ENCODE measurements at places on chromosomes 13 and 19.
A peak's percentile ranks its signal among the peaks of the same experiment; 100 is the strongest.

DNA sequence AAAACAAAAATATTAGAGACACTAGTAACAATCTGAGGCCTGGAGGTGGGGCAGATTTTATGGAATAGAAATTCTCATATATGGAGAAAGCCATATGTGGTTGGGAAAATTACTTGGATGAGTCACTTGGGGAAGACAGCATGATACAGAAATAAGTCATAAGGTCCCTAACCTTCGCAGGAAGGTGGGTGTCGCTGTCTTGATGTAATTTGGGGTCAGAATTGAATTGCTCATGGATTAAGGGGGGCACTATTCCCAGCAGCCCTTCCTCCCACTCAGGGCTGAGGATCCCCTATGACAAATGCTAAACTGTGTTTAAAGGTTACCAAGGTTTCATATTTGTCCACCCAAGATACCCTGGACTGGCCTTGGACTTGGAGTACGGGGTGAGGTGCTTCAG, 5.0 kb downstream of the RDH8 start:
- no peak for DNase-seq

DNA sequence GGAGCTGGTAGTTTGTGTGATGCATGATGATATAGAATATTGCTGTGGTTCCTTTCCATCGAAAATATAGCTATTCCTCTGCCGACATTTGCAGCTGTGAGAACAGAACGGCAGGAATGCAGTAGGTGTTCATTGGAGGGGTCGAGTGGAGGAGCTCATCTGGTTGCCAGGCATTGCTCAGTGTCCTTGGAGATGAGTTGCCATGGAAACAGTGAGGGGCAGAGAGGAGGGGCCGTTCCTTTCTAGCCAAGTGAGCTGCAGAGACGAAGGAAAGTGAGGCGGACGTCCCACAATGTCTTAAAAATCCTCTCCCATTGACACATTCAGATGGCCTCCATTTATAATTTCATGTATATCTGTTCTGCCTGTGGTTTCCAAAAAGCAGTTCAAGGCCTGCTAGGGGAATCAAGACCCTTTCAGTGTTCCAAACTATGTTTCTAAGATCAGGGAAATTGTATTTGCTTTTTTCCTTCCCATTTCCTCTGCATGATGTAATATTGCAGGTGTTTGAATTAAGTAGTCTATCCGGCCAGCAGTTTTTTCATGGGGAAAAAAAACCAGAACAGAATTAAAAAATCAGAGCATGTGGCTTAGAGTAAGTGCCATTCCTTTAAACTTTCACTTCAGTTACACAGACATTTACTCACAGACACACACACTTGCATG, 41.2 kb upstream of the ZNF835 start:
- DNase-seq, result no peak

DNA sequence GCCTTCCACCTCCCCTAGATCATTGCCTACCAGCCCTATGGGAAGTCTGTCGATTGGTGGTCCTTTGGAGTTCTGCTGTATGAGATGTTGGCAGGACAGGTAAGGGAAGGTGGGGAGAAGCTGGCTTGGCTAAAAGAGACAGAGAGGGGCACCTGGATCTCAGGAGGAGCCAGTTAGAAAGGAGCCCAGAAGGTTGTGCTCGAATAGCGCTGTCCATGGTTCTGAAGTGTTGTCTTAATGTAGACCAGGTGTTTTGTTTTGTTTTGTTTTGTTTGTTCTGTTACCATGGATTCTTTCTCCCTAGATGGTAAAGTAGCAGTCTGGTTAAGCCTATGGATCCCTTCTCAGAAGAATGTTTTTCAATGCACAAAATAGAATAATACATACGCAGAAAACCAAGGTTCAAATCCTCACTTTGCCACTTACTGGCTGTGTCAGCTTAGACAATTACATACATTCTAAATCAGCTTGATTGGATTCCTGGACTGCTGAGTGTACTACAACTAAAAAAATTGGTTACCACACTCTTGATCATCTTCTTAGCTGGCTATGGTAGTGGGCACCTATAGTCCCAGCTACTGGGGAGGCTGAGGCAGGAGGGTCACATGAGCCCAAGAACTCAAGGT, 5.9 kb upstream of the CACNG7 start:
- DNase-seq, result no peak

GRCh38 chr13:97189928-97190327, 32.2 kb upstream of the MBNL2 start:
- no peak for DNase-seq

- no peak for DNase-seq
Measured at GRCh38 chr19:4568886-4569285, 9.4 kb upstream of the SEMA6B start.

DNA sequence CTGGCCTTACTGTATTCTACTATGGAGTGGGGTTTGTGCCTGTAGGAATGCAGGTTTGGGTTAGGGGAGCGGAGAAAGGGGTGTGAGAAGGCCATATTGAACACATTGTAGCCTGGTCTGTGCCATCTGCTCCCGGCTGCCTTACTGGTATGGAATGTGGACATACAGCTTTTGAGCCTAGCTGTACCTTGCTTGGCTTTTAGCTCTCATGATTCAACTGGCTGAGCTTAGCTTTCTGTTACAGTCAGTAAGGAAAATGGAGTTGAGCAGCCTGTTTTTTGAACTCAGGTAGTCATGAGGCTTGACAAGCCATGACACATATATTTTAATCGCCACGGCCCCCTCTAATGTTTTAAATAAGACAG, 41.6 kb downstream of the ARHGAP35 start:
- DNase-seq, result no peak

DNA sequence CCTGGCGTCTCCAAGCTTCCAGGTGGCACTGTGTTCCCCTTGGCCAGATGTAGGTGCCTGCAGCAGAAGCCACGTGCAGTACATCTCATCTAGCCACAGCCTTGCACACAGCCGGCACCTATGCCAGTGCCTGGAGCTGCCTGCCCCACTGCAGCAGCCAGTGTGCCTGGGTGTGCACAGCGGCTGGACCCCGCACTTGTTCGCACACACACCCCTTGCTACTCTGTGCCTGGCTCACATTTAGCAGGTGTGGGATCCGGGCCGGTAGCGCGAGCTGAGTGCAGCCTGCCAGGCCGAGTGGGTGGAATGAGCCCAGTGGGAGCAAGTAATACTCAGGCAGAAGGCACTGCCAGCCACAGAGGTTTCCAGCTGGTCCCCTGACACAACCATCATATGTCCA, 26.9 kb upstream of the RBM26 start:
- no peak for DNase-seq

GRCh38 chr13:72523049-72523448, 204.4 kb downstream of the MZT1 start:
- DNase-seq, result no peak

DNA sequence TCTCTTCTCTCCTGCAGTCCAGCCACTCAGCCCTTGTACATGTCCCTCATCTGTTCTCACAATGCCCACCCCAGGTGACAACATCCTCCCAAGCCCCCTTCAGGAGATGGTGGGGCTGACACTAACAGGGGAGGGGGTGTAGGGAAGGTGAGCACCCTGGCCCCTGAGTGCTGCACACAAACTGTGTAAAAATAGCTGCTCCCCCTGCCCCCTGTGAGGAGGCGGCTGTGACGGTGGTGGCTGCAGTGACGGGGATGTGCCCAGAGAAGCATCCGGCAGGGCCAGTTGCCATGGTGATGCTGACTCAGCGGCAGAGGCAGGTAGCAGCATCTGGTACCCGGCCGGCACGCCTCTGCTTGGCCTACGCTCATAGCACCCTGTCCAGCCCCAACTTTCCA, 13.0 kb upstream of the JUND start:
- DNase-seq, result no peak

DNA sequence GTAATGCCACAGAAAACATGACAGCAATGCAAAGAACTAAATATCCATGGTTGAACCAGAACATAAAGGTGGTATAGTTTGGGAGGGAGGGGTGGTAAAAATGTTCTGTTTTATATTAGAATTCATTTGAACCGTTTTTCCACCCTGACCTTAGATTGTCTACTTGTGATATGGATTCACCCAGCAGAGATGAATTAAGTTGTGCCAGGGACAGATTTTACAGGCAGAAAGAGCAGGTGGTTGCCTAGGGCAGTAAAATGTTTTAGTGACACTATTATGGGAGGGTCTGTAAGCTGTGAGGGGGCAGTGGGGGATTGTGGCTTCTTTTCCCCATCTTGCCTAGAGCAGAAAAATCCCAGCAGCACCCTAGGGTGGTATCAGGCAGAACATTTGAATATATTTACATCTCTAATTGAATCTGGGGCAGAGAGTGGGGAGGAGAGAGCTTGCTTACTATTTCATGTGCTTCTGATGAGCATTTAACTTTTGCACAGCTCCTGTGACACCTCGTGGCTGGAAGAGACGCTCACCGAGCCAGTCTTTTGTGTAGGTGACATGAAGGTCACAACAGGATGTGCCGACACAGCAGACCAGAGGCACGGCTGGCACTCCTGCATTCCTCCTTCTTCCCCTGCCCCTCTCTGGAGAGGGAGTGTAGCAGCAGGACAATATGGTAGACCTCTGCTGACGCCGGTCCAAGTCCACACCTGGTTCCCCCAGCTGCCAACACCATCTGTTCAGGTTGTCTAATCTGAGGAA, 452.3 kb downstream of the IRS2 start:
- DNase-seq, result no peak

- DNase-seq, result no peak
Measured at GRCh38 chr19:15633082-15633835, 7.4 kb upstream of the CYP4F3 start.

- DNase-seq, result peak; percentile 5
Measured at GRCh38 chr13:110319397-110319773, 12.3 kb downstream of the COL4A2 start.

DNA sequence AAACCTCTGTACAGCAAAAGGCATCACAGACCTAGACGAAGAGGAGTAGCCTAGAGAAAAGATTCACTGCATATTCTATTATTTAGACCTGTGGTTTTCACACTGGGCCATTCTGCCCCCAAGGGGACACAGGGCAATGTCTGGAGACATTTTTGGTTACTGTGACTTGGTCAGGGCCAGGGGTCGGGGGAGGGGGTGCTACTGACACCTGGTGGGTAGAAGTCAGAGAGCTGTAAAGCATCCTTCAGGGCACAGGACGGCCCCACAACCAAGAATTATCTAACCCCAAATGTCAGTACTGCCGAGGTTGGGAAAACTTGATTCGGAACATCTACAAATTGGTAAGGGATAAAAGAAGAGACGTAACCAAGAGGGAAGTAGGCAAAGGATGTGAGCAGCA, 11.3 kb downstream of the ELAVL1 start:
- no peak for DNase-seq

DNA sequence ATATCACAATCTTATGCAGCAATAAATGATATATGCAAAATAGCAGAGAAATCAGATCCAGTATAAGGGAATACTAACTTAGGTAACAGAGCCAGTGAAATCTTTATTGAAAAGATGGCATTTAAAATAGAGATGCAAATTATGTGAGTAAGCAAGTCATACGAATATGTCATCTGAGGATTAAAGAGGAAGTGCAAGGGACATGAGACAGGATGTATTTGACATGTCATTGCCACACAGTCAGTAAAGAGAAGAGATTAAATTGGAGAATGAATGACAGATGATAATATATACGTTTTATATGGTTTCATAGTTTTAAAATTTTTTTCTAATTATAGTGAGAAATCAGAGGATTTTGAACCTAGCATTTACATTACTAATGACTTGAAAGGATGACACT, 426.4 kb downstream of the SLITRK5 start:
- DNase-seq, result no peak

DNA sequence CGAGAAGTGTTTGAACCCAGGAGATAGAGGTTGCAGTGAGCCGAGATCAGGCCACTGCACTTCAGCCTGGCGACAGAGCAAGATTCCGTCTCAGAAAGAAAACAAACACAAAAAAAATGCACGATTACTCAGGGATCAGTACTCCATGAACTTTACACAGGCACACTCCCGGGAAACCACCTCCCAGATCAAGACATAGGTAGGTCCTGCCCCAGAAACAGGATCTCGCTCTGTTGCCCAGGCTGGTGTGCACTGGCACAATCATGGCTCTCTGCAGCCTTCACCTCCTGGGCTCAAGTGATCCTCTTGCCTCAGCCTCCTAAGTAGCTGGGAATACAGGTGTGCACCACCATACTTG, 11.2 kb downstream of the VASP start:
- no peak for DNase-seq

DNA sequence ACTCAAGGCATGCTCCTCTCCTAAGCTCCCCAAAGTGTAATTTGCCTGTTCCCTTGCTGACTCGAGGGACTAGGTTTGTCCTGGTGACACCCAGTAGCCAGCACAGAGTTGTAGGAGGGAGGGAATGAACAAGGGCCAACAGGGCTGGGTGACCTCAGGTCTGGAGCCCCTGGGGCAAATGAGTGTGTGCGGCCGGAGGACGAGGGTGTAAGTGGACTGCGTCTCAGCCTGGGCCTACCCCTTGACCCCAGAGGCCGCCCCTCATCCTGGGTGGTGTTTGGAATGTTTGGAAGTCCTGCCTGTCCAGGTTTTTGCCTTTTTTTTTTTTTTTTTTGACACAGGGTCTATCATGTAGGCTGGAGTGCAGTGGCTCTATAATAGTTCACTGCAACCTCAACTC, 1.3 kb upstream of the ZNF653 start:
- DNase-seq, result no peak

GRCh38 chr13:74103970-74104555, 30.1 kb downstream of the KLF12 start:
- no peak for DNase-seq

- DNase-seq, result no peak
Measured at GRCh38 chr13:51243832-51244231, 21.6 kb downstream of the FAM124A start.

DNA sequence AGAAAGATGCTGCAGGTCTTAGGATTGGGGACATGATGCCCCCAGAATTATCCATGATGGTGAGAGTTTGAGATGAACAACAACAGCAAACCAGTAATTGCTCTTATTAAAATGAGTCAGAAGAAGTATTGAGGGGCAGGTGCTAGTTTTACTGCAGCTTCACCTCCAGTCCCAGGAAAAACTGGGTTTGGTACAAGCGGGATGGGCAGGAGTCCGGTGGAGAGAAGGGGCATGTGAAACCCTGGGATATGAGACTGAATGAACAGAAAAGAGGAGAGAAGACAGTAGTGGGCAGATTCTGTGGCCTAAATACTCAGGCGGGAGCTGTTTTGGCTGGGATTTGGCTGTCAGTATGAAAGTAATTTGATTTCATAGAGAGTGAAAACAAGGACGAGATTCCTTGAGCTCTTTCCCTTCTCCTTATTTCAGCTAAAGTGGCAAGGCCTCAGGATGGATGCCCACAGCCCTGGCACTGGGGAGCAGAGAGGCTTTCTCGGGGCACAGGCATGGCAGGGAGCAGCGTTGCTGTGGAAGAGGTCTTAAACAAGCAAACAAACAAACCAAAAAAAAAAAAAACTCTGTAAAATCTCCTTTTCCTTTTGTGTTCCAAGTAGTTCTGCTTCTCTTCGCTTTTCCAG, 30.7 kb downstream of the NFIX start:
- no peak for DNase-seq
